Camera-type eye (tissue), 1 donor: ENCODE measurements at places on chromosomes 12 and 14. TPM values are rescaled to one million over a fixed set of nuclear protein-coding genes. Genes with fewer than 3 reads are reported as not detected.

The KRT7 gene
- 12.1 TPM for total RNA-seq

The KRT6C gene
- not detected for total RNA-seq

The RNASE7 gene
- 0.55 TPM for total RNA-seq

The RHEBL1 gene
- 0.77 TPM for total RNA-seq

The AQP2 gene
- not detected for total RNA-seq

The ADAMTS20 gene
- total RNA-seq: 1.6 TPM

The GZMH gene
- total RNA-seq: not detected

The CYP46A1 gene
- 5.4 TPM for total RNA-seq

The FERMT2 gene
- total RNA-seq: 102 TPM

The TAS2R9 gene
- not detected for total RNA-seq

The TARBP2 gene
- 28.6 TPM for total RNA-seq

The SPIC gene
- not detected for total RNA-seq

The ACOT6 gene
- not detected for total RNA-seq

The HPD gene
- total RNA-seq: 0.77 TPM

The PTPN21 gene
- 21.6 TPM for total RNA-seq

The HELB gene
- 14.5 TPM for total RNA-seq

The RD3L gene
- total RNA-seq: 12.0 TPM

The ZFHX2 gene
- 1.6 TPM for total RNA-seq

The KRT72 gene
- total RNA-seq: not detected

The TRHDE gene
- 23.5 TPM for total RNA-seq

The ZDHHC22 gene
- 5.6 TPM for total RNA-seq

The IL26 gene
- total RNA-seq: not detected

The BIN2 gene
- total RNA-seq: 4.2 TPM

The MYF5 gene
- 4.5 TPM for total RNA-seq

The FOXN4 gene
- total RNA-seq: 3.4 TPM

The MORN3 gene
- total RNA-seq: 0.99 TPM

The TRPV4 gene
- total RNA-seq: 1.4 TPM

The PZP gene
- total RNA-seq: not detected

The SRP54 gene
- total RNA-seq: 107 TPM

The GSKIP gene
- total RNA-seq: 56.3 TPM

The GYS2 gene
- total RNA-seq: not detected

The SYT1 gene
- total RNA-seq: 138 TPM

The CCDC38 gene
- total RNA-seq: 0.27 TPM

The OTOGL gene
- 0.60 TPM for total RNA-seq

The KIF26A gene
- total RNA-seq: 31.3 TPM
